ENCODE measurements at places on chromosomes 16 and 17.

DNA sequence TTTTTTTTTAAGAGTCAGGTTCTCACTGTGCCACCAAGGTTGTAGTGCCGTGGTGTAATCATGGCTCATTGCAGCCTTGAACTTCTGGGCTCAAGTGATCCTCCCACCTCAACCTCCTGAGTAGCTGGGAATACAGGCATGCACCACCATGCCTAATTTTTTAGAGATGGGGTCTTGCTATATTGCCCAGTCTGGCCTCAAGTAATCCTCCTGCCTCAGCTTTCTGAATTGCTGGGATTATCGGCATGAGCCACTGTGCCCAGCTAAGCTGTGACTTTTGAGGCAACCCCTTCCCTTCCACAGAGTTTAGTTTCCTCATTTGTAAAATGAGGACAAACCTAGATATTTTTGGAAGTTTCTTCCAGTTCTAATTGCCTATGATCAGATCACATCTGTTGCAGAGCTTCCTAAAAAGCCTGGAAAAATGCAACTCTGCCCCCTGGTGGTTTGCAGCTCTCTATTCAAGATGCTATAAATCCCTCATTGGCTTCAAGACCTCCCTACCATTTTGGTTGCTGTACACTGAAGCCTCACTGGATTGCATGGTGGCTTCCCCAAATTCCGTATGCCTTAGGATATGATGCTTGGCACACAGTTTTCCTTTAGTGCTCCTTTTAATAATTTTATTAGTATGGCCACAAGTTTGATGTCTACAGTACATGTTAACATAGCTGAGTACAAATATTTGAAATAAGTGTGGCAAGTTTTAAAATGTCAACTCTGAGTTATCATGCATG lies 19.3 kb downstream of the GDE1 start:
- DNase-seq, result peak; percentile 65

DNA sequence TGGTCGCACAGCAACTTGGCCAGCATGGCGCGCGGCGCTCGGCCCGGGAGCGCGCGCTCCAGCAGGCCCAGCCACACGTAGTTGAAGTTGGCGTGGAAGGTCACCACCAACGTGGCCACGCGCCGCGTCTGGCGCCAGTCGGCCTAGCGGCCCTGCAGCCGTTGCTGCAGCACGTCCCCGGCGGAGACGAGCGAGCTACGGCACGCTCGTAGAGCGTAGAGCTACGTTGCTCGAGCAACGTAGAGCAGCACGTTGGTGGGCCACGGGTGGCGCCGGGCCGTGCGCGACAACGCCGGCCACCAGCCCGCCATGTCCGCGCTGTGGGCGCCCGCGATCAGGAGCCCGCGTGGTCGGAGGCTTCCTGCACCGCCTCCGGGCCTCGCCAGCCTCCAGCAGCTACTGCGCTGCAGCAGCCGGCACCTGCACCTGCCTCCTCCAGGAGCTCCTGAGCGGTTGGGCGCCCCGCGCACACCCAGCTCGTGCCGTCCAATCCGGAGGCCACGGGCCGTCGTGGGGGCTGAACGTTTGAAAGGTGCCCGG lies 13.4 kb upstream of the SULT1A1 start:
- no peak for DNase-seq

GRCh38 chr17:8243827-8244226 lies 4.0 kb downstream of the CTC1 start:
- DNase-seq, result no peak

DNA sequence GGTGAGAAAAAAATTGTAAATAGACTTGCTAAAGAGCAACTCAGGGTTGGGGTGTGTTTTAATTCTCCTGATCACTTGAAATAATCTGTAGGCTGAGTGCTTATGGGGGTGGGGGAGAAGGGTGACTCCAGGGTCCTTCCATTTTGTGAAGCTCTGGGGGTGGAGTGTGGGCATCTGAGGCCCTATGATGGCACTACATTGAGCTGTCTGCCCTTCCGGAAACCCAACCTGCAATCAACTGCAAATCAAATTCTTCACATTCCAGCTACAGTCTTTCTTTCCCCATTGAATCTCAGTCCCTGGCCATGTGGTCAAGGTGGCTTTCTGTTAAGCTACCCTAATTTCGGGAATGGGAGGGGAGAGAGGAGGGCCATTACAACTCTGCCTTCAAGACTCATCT lies 6.0 kb upstream of the CDC6 start:
- peak; percentile 12 for DNase-seq

GRCh38 chr16:82810077-82810476 lies 183.3 kb downstream of the CDH13 start:
- no peak for DNase-seq

GRCh38 chr17:801660-802059 lies 19.5 kb downstream of the MRM3 start:
- no peak for DNase-seq

GRCh38 chr16:85829751-85830445 lies 30.4 kb downstream of the COX4I1 start:
- DNase-seq, result no peak

DNA sequence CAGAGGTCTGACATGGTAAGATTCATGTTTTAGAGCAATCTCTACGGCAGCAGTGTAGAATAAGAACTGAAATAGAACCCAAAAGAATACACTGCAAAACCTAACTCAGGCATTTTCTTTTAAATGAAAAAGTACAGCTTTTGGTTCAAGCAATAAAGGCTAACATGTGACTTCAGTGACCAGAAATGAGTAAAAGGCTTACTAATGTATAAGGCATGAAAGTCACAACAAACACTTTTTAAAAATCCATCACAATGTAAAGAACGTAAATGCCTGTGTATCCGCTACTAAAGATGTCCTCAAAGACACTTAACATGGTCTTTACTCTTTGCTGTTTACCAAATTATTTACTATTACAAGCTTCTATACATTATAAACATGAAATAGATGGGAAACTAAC lies 16.6 kb downstream of the KIAA0753 start:
- peak; percentile 3 for DNase-seq

DNA sequence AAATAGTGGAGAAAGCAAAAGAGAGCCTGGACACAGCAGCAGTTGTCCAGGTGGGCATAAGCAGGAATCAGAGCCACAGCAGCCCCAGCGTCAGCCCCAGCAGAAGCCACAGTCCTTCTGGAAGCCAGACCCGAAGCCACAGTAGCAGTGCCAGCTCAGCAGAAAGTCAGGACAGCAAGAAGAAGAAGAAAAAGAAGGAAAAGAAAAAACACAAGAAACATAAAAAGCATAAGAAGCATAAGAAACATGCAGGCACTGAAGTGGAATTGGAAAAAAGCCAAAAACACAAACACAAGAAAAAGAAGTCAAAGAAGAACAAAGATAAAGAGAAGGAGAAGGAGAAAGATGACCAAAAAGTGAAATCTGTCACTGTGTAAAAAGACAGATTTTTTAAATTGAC lies 32.7 kb downstream of the RBBP6 start:
- DNase-seq, result no peak

DNA sequence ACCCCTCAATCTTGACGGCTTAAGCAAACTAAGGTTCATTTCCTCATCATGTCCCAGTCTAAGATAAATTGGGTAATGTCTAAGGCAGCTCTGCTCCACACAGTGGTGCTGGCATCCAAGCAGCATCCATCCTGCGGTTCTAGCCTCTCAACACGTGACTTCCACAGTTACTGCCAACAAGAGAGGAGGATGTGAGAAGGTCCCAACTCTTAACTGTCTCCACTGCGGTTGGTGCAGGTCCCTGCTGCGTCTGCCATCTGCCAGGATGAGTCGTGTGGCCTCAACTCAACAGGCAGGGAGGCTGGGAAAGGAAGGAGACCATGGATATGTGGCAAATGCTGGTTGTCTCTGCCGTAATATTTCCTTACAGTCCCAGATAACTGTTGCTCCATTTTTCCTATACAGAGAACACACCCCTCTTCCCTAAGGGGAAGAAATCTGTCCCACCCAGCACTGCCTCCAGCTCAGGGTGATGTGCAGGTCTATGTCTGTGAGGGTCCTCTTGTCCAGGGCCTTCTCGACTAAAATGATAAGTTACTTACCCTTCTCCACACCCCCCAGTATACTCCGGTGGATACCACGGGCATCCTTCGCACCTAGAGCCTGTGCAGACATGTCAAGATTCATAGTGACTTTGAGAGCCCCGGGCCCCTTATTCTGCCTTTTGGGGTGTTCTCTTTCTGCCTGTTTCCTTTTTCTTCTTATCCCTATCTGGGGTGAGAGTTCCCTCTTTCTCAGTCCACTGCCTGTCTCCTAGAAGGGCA lies 64.7 kb downstream of the KCNJ18 start:
- DNase-seq, result no peak

- no peak for DNase-seq
These were observed 625.5 kb upstream of the C16orf82 start for GRCh38 chr16:26441178-26441577.

DNA sequence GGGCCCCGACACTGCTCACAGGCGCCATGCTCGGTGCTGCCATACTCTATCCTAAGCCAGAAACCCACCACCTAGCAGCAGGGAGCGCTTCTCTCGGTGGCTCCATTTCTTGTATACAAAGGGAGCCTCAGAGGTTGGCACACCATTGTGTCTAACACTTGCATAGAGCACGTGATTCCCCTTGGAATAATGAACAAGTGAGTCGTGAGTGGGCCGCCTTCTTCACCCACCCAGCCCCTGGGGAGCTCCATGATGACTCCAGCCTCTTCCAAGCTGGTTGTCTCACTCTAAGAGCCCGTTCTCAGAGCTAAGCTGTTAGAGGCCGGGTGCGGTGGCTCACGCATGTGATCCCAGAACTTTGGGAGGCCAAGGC lies 82.3 kb upstream of the ZNF469 start:
- peak; percentile 17 for DNase-seq

DNA sequence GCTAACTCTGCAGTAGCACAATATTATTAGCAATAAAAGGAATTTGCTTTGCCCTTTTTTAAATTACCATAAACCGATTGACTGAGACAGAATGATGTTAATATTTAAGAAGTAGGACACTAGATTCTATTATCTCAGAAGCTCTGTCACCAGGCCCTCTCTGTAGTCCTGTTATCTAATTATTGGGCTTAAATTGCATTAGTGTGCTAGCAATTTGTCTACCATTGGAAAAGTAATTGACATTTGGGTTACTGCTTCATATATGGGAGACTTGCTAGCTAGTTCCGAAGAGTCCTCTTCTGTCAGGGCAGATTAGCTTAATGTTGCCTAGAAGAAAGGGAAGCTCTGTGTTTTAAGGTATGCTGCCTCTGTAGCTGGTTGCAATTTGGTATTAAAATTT lies 1107.3 kb upstream of the EEF2KMT start:
- DNase-seq, result no peak

DNA sequence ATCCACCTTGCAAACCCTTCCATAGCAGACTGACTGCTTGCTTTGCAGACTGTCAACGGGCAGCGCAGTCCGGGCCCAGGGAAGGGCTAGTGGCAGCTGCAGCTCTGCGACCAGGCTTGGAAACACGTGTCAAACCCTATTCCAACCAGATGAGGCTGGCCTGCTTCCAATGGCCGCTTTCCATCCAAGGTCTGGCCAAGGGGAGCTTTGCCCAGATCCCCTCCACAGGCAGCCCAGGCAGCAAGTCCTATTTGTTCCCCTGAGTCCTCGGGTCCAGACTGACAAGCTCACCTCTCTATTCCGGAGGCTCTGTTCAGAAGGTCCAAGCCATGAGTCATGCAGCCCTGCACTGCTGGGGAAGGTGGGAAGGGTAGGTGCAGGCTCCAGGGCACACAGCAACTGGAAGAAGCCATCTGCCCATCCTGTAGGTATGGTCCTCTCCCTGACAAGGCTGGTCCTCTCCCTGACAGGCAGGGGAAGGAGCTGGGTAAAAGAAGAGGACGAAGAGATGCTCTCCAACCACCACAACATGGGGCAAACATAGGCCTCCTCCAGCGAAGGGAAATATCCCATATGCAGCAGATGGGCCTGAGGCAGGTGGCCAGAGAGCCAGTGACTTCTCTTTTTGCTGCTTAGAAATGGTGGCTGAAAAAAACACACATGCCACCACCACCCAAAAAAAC lies 22.6 kb upstream of the AXIN2 start:
- no peak for DNase-seq

DNA sequence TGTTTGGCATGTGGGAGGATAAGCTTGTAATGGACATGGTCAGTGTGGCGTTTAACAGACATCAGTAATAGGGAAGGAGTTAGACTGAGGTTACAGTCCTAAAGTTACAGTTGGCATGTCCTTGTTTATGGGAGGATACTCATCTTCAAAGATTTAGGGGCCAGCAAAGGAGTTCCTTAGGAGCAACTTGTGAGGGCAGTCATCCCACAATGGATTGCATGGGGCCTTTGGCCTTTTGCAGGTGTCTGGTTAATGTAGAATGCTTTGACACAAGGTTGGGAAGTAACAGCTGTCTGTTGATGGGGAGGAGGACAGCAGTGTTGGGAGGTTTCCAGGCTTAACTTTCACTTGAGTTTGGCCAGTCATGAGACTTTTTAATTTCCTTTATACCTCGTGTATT lies 2.2 kb downstream of the NUBP1 start:
- no peak for DNase-seq

DNA sequence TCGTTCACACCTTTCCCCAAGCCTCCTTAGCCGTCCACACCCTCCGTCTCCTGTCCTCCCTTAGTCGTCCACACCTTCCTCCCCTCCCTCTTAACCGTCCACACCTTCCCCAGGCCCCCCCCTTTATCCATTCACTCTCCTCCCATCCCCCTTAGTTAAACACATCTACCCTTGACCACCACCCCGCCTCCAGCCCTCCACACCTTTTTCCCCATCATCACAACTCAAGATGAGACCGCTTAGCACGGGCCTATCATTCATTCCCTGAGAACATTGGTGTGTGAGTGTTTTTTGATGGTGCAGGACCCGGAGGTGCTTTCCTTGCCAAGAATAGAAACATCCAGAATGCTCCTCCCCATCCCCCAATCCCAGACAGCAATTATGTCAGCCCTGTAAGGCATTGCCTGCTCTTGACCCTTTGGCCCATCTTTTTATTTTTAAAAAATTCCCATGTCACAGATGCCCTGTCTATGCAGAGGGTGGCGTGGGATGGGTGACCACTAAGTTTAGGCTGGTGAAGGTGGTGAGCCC lies 1.4 kb downstream of the TENT4B start:
- DNase-seq, result peak; percentile 21

DNA sequence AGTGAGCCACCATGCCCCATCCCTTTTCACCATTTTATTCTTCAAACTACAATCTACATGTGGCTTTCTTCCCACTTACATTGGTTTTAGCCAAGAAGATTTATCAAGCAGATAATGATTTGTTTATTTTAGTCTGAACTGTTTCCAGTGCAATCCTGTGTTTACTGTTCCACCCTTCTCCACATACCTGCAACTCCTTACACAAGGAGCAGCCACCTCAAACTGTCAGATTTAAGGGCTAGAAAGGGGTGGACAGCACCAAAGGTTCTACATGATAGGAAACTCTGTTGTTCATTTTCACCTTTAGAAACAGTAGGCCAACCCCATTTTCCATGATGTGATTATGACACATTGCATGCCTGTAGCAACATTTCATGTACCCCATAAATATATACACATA lies 1.9 kb downstream of the RUNDC1 start:
- DNase-seq, result no peak

GRCh38 chr16:51941412-51941811 lies 605.5 kb downstream of the TOX3 start:
- no peak for DNase-seq

Measured in fibroblast of skin of right biceps (primary cell).